ENCODE measurements at places on chromosomes 6 and 20.

DNA sequence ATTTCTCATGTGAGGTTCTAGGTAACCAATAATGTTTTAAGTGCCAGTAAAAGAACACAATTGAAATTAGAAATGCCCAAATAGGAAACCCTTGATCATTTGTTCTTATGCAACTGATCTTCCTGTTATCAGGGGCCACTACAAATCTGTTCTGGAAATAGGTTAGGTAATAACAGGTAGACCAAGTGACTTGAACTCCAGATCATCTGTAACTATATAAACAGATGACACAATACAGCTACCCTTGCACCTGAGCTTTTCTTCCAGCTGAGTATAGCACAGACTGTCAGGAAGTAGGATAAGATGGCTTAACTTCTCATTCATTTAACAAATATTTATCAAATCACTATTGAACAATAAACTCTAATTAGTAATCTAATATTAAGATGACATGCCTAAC is 52.5 kb downstream of the MAN1A1 start:
- DNase-seq = no peak

GRCh38 chr6:25150863-25151262 is 128.3 kb upstream of the CARMIL1 start:
- no peak for DNase-seq

DNA sequence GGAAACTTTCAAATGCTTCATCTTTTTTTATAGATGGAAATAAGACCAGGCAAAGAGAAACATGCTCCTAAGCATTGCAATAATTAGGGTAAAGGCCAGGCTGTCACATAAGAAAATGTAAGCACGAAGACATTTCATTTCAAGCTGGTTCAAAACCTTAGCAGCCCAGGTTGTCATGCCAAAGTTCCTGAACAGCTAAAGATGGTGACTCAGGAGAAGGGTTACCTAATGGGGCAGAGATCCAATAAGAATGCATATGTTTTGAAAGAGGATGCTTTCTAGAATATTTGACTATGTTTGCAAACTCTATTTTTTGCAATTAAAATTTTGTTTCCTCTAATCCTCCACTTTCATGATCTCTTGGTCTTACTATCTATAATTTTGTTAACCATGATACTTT is 65.6 kb upstream of the PHACTR2 start:
- no peak for DNase-seq

DNA sequence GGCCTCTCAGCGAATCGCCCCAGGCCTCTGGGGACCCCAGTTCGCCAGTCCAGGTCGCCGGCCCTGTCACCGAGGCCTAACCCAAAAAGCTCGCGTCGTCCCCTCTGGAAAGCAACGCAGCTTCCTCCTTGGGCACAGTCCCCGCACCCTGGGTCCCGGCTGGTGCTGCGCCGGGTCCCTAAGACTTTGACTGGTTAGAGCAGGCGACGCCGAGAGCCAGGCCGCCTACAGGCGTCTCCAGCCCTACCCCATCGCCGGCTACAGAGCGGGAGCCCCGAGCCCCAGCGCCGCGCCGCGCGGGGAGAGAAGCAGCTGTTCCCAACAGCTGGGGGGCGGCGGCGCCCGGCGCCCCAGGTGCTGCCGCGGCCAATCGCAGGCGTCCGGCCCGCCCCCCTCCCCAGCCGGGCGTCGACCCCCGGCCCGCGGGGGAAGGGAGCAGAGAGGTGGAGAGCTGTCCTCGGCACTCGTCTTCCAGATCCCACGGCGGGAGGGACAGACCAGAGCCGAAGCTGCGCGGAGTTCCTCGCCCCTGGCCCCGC is 540 bp upstream of the RBM24 start:
- no peak for DNase-seq

GRCh38 chr20:3551681-3552434 is 81.0 kb downstream of the ATRN start:
- no peak for DNase-seq

- no peak for DNase-seq
These were observed 259.3 kb downstream of the BMP7 start for GRCh38 chr20:57007171-57007540.

- no peak for DNase-seq
These were observed 155.6 kb downstream of the CD83 start for GRCh38 chr6:14273191-14273590.

- DNase-seq = no peak
These were observed 2.1 kb upstream of the CLPSL2 start for GRCh38 chr6:35774116-35774794.

- DNase-seq = no peak
These were observed 45.8 kb downstream of the GCLC start for GRCh38 chr6:53499094-53499493.

- no peak for DNase-seq
These were observed 114.7 kb downstream of the RWDD2A start for GRCh38 chr6:83307849-83308248.

DNA sequence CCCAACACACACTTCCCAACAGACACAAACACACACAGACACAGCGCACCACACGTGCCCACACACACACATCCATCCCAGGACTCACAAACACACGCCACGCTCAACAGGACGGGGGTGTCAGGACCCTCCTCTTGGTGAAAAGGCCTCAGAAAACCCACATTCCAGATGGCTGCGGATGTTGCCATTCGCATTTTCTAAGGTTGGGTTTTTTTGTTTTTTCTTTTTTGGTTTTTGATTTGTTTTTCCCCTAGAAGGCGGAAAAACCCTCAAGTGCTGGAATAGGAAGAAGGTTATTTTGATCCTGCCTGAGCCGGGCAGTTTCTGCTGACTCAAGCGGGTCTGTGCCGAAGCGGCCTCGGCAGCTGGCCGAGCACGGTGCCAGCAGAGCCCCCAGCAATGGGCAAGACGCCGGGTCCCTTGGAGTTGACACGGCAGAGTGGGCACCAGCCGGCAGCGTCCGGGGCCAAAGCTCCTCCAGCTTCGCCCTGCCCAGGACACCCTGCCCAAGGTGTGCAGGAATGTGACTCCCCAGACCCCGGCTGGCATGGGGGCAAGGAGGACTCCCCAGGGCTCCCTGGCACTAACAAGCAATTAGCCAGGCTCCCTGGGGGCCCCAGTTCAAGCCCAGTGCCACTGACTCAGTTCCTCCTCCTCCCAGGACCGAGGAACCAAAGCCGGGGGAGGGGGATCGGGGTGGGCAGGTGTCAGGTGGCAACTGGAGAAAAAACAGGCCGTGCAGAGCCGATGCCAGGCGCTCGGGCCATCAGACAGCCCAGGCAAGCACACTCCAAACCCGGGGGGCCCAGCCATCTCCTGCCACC is 40.9 kb upstream of the ZBP1 start:
- DNase-seq = no peak

- DNase-seq = no peak
These were observed 3.2 kb downstream of the RIMS4 start for GRCh38 chr20:44807051-44807683.

DNA sequence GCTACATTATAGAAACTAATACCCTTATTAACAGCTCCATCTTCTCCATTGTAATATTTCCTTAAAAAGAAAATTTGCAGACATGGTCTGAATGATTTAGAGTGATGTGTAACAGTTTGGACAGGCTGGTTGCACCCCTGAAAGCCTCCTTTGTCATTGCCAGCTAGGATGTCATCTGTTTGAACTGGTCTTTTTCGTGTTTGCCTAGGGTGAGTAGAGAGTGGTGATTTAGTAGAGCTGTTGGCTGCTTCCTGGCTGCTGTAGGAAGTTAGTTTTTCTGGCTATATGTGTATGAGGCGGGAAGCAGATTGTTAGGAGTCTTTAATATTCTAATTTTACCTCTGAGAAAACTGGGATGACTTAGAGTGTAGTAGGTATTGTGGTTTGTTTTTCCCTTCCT is 101.1 kb downstream of the ZFAND3 start:
- no peak for DNase-seq

GRCh38 chr20:10984913-10985312 is 311.1 kb upstream of the JAG1 start:
- DNase-seq = no peak

DNA sequence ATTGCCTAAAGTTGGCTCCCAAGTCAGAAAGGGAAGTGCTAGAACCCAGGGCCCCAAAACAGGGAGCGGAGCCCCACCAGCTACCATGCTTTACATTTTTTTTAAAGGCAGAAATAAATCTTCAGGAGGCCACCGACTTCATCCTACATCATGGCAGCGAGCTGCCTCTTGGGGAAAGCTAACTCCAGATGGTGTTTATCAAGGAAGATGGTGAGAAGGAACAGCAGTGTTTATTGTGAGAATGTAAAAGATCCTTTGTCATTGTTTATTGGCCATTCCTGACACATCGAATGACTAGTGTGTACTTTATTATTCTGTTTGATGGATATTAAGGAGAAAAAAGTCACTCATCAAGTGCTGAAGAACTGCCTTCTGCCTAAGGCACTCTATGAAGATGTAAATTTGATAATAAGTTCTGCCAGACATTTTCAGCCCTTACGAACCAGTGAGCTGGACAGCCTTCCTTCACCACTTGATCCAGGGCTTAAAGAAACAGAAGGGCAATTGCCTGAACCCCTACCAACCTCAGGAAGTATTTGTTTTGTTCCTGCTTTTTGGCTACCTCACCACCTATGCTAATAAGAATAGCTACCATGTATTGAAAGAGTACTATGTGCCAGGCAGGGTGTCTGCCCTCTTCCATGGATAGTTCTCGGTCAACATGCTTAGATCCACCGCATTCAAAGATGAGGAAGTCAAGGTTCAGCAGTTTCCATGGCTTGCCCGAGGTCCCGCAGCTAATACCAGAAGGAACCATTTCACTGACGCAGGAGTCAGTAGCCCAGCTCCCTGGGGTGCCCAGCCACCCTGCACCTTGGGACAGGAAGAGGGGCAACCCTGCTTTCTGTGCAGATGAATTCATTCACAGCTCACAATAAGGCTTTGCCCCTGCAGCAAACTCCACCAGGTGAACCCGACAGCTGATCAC is 194.7 kb upstream of the RREB1 start:
- DNase-seq = no peak

- DNase-seq = no peak
These were observed 134.3 kb downstream of the ANKRD60 start for GRCh38 chr20:58094160-58094559.

DNA sequence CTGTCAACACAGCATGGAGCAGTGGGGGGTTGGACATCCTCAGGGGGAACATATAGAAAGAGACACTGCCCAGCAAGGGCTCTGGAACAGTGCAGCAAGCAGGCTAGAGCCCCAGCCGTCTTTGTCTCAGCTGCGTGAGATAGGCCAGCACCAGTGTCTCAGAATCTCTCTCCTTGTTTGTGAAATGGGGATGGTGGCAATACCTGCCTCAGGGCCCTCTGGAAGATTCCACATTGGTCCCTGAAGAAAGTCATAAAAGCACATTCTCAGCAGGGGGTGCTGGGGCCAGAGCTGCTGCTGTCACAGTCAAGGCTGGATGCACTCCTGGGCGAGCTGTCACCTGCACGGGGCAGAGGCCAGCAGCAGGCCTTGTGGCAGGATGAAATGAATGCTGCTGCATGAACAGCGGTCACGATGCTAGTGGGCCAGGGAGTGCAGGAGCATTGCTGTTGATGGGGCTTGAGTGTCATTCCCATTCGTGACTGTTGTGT is 121.7 kb downstream of the SYCP2 start:
- no peak for DNase-seq

DNA sequence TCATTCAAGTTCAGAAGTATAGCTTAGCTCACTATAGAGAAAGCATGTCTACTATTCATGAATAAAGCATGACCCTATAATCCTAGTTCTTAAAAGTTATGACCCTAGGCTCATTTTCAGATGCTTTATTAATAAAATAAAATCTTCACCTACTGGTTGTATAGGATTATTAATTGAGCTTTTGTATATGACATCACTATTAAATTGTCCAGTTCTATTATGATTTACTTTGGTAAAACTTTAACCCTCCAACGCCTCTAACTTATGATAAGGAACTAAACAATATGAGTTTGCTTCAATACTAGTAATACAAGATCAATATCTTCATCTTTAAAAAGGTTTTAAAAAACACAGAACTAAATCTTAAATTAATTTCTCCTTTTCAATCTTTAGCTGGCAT is 263.4 kb upstream of the THEMIS start:
- no peak for DNase-seq

- no peak for DNase-seq
These were observed 61.0 kb downstream of the CEP162 start for GRCh38 chr6:84166395-84166794.

GRCh38 chr6:157181649-157182048 is 141.7 kb downstream of the TMEM242 start:
- DNase-seq = no peak

- DNase-seq = no peak
These were observed 79.4 kb downstream of the ROS1 start for GRCh38 chr6:117346142-117346930.

DNA sequence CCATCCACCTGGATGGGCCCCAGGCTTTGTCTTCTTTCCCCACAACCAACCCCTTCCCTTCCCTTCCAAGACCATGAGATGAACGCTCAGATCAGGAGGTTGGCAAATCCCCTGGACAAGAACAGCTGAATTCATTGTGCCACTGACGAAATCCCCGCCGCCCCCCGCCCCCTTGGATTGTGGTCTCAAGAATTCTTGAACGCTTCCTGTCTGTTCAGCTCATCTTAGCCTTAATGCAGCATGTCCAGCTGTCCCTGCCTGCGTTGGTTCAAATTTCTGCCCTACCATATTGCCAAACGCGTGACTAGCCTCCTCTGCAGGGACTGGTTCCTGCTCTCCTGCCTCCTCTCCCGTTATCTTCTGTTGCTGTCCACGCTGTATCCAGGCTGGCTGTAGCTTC is 133.2 kb downstream of the CDH4 start:
- no peak for DNase-seq

DNA sequence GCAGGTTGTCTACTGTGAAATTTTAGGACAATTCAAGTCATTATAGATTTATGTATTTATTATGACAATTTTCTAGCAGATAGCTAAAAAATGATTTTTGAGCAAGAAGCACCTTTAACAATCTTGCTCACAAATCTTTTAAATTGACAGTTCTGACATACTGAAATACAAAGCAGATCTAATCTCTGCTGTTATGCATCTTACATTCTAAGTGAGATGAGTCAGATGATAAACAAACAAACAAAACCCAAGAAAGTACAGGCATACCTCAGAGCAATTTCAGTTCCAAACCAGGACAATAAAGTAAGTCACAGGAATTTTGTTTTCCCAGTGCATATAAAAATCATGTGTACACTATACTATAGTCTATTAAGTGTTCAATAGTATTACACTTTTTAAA is 430.7 kb upstream of the PTCHD4 start:
- DNase-seq = no peak

DNA sequence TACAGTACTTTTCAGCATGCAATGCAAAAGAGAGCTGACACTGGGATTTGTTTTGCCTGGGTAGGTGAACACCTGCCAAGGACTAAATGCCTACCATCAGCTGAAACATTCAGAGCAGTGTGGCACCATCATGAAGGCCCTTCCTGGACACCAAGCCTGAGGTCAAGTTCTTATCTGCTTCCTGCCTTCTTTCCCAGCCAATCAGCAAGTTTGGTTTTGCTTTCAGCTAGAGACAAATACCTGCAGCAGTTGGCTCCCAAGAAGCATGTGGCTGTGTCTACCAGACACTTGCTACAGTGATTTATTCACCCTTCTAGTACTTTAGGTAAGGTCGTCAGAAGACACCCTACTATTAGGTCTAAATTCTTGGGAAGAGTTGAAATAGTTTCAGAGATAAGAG is 112.8 kb downstream of the TBX18 start:
- no peak for DNase-seq

- DNase-seq = no peak
These were observed 868 bp upstream of the SLC2A4RG start for GRCh38 chr20:63738687-63739129.

Data from activated CD4-positive, alpha-beta T cell treated with anti-CD3 and anti-CD28 coated beads for 1 hour (primary cell).